HFFc6 (cell line): ENCODE measurements at places on chromosomes 7 and 10.

GRCh38 chr10:97090035-97090434, 95.7 kb downstream of the SLIT1 start:
- no peak for DNase-seq

- DNase-seq, result no peak
These were observed 95.4 kb upstream of the KLF14 start for GRCh38 chr7:130829415-130829814.

DNA sequence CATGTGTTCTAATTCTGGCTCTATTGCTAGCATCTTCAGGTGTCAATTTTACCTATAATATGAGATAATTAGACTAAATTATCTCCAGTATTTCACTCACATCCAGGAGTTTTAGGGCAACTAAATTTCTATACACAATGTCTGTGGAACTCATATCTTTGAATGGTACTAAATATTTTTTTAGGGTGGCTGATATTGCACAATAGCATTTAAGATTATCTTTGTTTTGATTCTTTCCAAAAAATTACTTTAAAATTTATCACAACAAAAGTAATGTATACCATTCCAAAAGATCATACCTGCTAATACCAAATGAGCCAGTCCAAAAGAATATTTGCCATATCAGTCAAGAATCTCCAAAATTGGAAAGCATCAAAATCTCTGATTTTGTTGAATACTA, 285.5 kb downstream of the SEMA3D start:
- no peak for DNase-seq

DNA sequence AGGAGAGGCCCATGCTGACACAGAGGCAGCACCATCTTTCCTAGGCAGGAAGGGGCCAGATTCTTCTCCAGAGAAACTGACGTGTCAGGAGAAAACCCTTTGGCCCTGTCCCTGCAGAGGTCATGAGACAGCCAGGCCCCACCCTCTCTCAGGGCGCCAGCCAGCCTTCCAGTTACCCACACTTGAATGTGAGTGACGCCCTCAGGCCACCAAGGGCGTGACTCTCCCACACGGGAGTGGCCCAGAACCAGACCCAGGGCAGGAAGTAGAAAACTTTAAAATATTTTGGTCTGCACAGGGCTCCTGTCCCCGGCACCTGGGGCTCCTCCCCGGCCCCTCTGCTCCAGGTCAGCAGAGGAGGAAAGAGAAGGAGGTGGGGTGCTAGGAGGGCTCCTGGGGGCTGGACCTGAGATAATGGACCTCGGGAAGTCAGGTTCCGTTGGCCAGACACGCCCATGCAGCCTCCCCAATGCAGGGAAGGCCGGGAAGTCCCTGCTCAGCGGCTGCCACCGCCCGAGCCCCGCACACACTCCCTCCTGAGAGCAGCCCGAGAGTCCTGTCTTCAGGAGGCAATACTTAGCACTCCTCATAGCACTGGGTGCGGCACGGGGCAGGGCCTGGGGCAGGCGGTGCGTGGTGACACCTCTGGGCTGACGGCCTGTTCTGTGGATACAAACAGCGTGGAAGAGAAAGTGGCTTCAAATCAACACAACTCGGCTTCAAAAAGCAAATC, 67.0 kb upstream of the CFAP46 start:
- DNase-seq, result no peak
